ENCODE measurements at places on chromosomes 1 and 21.

GRCh38 chr1:94271373-94271772, 34.0 kb upstream of the ARHGAP29 start:
- DNase-seq: no peak

GRCh38 chr1:216222288-216222687, 201.0 kb downstream of the USH2A start:
- DNase-seq: no peak

- DNase-seq: peak; percentile 93
These were observed 1.1 kb downstream of the GABPA start for GRCh38 chr21:25735646-25736597.

GRCh38 chr1:58929671-58930325, 146.0 kb upstream of the JUN start:
- DNase-seq: no peak

Measured in left ventricle myocardium superior (tissue), 1 donor.